Fibroblast of mammary gland (primary cell): ENCODE measurements at places on chromosomes 6 and 20.
A peak's percentile ranks its signal among the peaks of the same experiment; 100 is the strongest.

DNA sequence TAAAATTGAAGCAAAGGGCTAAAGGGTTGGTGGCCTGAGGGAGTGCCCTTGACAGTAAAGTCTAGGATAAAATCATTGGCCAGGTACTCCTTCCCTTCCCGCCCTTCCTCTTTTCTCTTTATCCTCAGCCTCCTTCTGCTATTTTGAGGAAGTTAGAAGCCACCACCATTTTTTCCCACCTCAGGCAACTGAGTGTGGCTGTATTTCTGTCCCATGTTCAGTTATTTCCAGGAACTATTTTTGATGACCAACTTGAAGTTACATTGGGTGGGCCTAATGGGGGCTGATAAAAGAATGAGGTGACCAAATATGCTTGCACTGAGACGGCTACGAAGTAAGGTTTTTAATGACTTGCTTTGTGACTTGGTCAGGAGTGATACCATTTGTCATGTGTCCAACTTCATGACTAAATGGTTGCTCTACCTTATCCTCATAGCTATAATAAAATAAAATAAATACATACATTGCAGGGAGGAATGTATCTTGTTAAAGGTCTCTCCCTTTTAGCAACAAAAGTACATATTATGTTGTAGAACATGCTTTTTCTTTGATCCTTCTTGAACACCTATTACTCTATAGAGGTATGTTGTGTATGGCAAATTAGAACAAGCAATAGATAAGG is 12.0 kb downstream of the PTPN1 start:
- DNase-seq: no peak

DNA sequence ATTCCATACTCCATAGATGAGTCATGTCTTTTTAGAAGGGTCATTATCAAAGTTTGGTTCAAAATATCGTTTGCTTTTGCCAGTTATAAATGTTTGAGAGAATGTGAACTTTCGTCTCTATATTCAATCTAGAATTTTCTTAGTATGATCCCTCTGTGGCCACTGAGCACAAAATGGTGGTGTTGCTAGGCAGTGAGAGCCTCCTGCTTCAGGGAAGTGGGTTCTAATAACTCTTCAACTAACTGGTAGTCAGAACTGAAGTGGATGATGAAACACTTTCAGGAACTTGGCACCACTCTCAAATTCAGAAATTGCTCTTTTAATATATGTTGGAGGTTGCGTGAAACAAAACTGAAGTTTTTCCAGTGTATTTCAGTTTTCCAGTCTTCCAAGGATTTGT is 125.0 kb upstream of the DOK5 start:
- peak; percentile 35 for DNase-seq

DNA sequence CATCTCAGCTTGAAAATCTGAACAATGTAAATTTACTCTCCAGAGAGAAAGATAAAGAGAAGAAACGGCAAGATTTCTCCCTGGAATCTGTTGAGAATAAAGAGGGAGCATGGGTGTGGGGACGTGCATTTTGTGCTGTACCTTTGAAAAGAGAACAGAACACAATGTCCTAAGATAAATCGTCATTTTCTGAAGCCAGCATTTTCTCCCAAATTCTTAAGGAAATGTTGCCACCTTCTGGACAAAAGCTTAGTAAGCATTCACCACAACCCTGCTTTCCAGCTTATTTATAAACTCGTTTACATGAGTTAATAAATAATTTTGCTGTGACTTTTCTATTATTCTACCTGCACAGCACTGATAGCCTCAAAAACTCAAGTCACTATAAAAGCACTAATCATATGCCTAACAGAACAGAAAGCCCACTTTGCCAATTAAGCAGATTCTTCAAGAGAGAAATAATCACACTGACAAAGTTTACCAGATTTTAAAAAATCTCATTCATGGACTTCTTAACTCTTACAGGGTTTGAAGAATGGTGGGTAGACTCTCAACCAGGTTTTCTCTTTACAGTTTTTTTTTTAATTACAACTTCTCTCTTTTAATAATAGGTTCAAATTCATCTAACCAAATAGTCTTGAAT is 155.8 kb downstream of the MBOAT1 start:
- peak; percentile 67 for DNase-seq

GRCh38 chr6:100117680-100118079 is 123.7 kb upstream of the MCHR2 start:
- no peak for DNase-seq

DNA sequence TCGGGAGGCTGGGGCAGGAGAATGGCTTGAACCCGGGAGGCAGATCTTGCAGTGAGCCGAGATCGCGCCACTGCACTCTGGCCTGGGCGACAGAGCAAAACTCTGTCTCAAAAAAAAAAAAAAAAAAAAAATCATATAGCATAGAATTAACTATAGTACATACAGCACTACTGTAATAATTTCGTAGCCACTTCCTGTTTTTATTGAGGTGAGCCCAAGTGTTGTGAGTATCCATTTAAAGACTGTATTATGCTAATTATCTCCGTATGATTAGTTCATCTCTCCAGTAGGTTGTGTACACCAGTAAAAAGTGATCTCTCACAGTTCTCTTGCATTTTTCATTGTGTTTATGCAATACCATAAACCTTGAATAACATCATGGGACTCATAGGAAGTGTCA is 70.6 kb downstream of the IYD start:
- DNase-seq: no peak

DNA sequence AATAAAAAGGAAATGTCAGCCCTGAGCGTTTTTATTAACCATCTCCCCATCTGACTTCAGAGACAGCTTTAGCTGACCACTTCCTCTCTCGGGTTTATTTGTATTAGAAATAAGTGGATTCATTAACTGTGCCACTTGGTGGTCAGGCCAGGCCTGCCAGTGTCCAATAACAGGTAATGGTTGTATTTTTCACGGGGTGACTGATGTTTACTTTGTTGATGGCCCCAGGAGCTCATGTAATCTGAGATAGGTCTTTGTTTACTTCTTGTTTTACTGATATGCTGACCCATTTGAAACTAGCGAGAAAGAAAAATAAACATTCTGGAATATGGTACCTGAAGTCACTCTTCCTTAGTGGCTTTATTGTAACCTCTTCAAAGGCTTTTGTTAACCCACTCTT is 504.3 kb upstream of the SLC35B3 start:
- DNase-seq: no peak

- DNase-seq: peak; percentile 77
These were observed 31.2 kb downstream of the SRSF3 start for GRCh38 chr6:36625158-36625919.

GRCh38 chr6:99270826-99271225 is 78.6 kb downstream of the FAXC start:
- DNase-seq: no peak

- DNase-seq: no peak
These were observed 24.7 kb upstream of the ELMO2 start for GRCh38 chr20:46430921-46431712.

GRCh38 chr6:129292836-129293235 is 409.9 kb downstream of the LAMA2 start:
- no peak for DNase-seq

DNA sequence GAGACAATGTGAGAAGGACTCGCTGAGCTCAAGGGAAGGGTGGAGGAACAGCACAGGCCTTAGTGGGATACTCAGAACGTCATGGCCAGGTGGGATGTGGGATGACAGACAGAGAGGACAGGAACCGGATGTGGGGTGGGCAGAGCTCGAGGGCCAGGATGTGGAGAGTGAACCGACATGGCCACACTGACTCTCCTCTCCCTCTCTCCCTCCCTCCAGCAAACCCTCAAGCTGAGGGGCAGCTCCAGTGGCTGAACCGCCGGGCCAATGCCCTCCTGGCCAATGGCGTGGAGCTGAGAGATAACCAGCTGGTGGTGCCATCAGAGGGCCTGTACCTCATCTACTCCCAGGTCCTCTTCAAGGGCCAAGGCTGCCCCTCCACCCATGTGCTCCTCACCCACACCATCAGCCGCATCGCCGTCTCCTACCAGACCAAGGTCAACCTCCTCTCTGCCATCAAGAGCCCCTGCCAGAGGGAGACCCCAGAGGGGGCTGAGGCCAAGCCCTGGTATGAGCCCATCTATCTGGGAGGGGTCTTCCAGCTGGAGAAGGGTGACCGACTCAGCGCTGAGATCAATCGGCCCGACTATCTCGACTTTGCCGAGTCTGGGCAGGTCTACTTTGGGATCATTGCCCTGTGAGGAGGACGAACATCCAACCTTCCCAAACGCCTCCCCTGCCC is 1.7 kb downstream of the TNF start:
- DNase-seq: no peak

DNA sequence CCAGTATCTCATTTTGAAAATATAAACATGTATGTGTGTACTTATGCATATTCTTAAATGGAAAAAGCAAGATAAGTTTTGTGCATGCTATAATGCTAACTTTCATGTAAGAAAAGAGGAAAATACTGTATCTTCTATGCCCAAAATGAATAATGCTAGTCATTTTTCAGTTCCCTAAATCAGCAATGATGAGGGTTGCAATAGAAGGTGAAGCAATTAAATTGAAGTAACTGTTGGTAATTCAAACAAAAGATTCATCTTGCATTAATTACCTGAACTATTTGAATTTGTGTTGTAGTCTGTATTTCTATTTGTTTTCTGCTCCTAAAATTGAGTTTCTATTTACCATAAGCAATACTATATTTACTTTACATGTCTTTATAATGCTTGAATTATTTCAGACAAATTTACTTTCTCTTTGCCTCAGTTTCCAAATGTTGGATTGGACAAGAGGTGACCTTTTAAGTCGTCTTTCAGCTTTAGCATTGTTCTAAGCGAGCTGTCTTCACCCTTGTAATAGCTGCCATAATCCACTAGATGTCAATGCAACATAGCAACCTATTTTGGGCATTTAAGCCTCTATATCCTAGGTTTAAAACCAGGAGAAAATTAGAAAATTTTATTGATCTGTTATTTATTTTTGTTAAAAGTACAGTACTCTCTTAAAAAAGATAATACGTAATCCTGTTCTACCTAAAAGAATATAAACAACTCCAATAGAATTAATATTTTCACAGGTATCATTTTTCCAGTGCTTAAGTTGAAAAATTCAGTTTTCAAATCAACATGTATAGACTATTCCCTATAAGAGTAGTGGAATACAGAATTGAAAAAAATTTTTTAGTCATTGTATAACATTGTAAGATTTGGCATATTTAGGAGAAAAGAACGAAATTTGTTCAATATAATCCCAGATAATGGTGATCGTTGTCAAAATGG is 52.3 kb upstream of the IFNGR1 start:
- peak; percentile 74 for DNase-seq

- DNase-seq: no peak
These were observed 992.5 kb upstream of the ADGRB3 start for GRCh38 chr6:67642582-67642981.

GRCh38 chr6:150301846-150302519 is 66.8 kb upstream of the IYD start:
- DNase-seq: peak; percentile 82

GRCh38 chr6:14762077-14762476 is 483.8 kb upstream of the JARID2 start:
- no peak for DNase-seq

- DNase-seq: no peak
These were observed 93.5 kb downstream of the ESR1 start for GRCh38 chr6:151901009-151901411.

GRCh38 chr6:105097288-105097687 is 82.5 kb downstream of the POPDC3 start:
- DNase-seq: no peak

DNA sequence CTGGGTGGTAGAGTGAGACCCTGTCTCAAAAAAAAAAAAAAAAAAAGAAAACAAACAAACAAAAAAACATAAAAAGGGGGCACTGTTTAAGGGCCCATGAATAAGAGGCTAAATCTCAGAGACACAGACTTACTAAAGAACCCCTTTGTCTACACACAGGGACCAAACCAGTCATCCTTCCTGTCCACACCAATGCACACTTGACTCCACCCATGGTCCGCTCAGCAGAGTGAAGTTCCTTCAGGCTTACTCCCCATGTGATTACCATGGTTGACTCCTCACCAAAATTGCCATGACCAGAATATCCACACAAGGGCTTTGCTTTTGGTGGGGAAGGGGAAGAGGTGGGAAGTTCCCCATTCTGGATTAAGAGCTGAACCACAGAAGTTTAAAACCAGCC is 19.4 kb upstream of the REPS1 start:
- no peak for DNase-seq

- DNase-seq: no peak
These were observed 12.7 kb downstream of the AHCY start for GRCh38 chr20:34290471-34290870.

DNA sequence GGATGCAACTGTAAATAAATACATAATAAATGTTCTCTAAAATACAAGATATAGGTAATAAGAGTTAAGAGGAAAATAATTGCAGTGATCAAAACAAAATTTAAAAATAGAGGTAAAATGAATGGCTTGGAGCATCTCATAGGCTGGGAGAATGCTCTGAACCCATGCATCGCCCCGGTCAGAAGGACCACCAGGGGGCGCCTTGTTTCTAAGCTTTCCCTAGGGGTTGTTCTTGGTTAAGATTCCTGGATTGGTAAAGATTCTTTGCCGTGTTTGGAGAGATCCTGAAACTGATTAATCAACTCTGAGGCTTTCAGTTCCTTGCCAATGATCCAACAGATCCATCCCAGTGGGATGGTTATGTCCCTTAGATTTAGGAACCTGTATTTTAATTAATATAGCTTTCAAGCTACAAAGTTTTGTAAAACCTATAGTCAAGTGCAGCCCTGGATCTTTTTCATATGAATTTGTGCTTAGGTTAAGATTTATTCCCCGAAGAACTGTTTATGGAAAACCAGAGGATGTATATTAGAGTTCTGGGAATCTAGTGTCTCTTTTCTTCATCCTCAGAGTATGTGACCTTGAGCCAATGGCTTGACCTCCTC is 45.3 kb upstream of the PRELID3B start:
- peak; percentile 65 for DNase-seq

GRCh38 chr6:36032261-36032660 is 4.7 kb downstream of the MAPK14 start:
- no peak for DNase-seq

GRCh38 chr6:7461416-7461815 is 71.8 kb downstream of the RIOK1 start:
- no peak for DNase-seq

- no peak for DNase-seq
These were observed 19.3 kb downstream of the CITED2 start for GRCh38 chr6:139355172-139355571.

GRCh38 chr20:61768571-61769285 is 297.0 kb downstream of the TAF4 start:
- no peak for DNase-seq
